GM13977 (cell line): ENCODE measurements at places on chromosomes 11 and 22.

DNA sequence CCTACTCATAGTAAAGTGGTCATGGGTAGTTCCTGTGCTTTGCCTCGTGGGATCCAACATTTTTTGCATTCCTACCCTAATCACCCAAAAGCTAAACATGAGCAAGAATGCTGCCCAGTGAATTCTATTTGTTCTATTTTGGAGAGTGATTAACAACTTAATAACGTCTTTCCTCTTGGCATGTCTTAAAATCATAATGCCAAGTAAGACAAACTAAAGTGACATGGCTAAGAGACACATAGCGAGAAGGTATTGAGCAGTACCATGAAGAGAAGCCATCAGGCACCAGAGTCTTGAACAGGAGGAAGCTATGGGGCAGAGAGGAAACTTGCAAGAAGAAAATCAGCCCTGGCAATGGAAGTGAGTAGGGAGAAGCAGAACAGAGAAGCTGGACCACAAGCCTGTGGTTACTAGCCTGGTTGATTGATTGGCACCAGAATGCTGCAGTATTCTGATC, 32.0 kb downstream of the EXPH5 start:
- no peak for DNase-seq

- DNase-seq = no peak
Observed at GRCh38 chr11:124090996-124091395, 24.3 kb upstream of the VWA5A start.

- DNase-seq = no peak
Observed at GRCh38 chr11:2731130-2732125, 31.6 kb upstream of the KCNQ1OT1 start.

GRCh38 chr11:117175104-117175503, 3.4 kb upstream of the SIDT2 start:
- DNase-seq = no peak

DNA sequence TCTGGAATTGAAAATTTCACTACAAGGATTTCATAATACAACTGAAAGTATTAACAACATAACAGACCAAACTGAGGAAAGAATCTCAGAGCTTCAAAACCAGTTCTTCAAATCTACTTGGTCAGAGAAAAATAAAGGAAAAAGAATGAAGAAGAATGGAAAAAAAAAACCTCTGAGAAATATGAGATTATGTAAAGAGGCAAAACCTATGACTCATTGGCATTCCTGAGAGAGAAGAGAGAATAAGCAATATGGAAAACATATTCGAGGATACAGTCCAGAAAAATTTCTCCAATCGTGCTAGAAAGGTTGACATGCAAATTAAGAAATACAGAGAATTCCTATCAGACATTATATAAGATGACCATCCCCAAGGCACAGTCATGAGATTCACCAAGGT, 23.4 kb upstream of the GPR83 start:
- DNase-seq = no peak

DNA sequence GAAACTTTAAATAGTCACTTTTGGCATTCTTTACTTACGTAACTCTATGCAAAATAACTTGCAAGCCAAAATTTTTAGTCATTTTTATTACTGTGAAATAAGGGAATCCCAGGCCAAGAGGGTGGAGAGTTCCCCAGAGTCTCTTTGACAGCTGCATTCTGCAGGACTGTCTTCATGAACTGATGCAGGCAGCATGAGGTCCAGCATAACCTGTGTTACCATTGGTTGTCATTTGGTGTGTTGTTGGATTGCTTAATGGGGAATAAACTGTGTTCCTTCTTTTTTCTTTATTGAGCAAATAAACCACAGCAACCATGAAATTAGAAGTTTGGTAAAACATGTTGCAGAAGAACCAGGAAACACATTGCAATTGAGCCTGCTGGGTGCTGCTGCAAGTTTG, 24.6 kb downstream of the MMP27 start:
- no peak for DNase-seq

GRCh38 chr22:41524809-41525449, 19.3 kb downstream of the POLR3H start:
- DNase-seq = peak; percentile 47

DNA sequence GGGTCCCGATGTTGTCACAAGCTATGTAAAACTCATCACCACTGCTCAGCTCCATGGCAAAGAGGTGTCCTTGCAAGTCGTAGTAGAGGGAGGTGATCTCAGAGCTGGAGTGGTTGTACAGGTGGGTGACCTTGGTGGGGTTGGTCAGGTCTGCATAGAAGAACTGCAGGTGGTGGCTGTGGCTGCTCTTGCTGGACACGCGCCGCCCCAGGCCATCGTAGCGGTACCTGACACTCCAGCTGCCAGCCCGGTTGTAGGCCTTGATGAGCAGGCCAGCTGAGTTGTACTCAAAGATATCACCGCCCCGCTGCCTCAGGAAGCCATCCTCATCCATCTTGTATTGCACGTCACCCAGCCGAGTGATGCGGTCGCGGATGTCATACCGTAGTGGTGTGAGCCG, 94.6 kb upstream of the NARS2 start:
- DNase-seq = no peak

- peak; percentile 14 for DNase-seq
Observed at GRCh38 chr11:77619576-77620198, 17.9 kb downstream of the CLNS1A start.

GRCh38 chr22:49274754-49275380, 552.8 kb downstream of the BRD1 start:
- no peak for DNase-seq

DNA sequence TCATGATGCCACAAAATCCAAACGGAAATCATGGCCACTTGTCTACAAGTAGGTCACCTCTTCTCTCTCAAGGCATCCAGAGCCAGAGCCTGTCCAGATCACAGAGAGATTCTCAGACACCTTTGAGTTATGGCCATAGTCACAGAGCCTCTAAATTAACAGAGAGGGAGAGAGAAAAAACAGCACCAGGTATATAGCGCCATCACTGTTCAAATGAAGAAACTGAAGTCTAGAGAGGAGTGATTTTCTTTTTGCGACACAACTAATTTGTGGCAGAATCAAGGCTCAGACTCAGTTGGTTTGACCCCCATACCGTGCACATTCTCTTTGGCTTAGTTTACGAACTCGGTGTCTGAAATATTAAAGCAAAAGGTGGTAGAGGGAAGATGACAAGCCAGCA, 512.9 kb downstream of the NTM start:
- no peak for DNase-seq

- no peak for DNase-seq
Observed at GRCh38 chr11:132248580-132248979, 878.2 kb downstream of the NTM start.

DNA sequence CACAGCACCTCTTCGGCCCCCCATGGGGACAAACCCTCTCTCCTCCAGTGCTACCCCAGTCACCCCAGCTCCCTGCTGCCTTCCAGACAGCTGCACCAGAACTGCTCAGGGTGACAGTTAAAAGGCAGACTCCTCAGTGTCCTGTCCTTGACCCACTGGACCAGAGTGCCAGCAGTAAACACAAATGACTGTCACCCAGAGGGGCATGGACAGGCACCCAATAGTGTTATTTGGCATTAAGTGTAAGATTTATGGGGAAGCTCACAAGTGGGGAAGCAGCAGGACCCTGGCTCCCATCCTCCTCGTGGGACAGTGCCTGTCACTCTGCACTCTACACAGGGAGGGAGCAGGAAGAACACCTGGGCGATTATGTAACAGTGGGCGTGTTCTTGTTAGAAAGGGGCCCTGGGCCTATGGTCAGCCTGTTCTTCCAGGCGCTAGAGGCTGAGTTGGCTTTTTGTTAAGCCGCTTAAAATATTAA, 5.0 kb downstream of the RPS19BP1 start:
- DNase-seq = no peak

DNA sequence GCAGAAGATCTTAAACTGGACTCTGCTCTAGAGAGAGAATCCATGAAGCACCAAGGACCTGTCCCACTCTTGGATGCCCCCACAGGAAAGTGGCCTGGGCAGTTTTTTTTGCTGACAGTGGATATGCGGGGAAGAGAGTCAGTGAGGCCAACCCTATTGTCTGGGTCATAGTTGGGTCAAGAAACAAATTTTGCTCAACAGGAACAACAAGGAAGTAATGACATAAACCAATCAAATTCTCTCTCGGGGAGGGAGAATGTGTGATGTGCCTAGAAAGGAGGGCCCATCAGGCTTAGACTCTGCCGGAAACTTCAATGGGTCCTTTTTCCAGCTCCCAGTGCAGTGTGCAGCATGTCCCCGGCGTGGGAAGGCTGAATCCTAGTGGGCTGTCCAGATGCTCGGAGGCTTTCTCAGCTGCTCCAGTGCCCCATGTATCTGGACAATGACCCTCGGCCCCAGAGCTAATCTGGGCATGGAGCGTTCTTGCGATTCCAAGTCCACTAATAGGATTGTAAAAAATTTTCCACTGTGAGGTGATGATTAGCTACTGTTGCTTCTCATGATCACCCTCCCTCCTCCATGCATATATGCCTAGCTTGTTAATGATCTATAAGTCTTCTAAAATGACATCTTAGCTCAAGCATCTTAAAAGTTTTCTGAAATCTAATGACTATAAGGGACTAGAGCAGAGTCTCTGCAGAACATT, 101.0 kb downstream of the SNX19 start:
- no peak for DNase-seq

- DNase-seq = no peak
Observed at GRCh38 chr11:45614196-45614828, 51.1 kb downstream of the CHST1 start.

GRCh38 chr11:70470127-70470526, 71.8 kb downstream of the CTTN start:
- DNase-seq = peak; percentile 55

- no peak for DNase-seq
Observed at GRCh38 chr22:36727927-36728488, 24.5 kb upstream of the CACNG2 start.

- DNase-seq = no peak
Observed at GRCh38 chr22:41504397-41504796, 35.5 kb downstream of the ACO2 start.

- DNase-seq = no peak
Observed at GRCh38 chr11:85647078-85647477, 689 bp upstream of the TMEM126A start.

DNA sequence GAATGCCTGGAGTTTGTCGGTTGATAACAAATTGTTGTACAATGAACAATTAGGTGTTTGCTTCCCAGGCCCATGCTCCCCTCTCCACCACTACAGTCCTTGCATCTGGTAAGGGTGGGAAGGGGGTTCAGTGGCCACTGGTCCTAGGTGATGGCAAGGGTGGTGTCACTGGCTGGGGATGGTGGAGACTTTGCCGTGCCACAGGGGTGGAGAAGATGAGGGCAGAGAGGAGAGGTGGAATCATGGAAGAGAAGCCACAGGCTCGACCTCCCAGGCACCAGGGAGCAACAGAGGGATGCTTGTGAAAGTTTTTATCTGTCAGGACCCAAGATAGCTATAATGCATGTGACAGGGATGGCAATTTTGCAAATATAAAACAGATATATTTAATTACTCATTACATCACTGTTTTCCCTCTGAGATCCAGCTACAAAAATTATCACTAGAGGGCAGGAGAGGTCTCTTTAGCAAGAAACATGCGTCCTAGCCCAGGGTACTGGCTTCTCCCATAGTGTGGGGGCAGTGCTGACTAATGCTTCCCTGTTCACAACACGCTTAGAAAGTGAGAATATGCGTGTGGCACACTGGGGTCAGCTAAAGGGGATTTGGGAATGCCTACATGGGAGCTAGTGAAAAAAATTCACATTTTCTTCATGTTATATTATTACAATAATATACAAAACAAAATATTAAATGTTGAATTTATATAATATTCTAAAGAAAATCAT, 49.0 kb upstream of the AMPD3 start:
- peak; percentile 59 for DNase-seq

GRCh38 chr11:1920909-1921573, 1.5 kb downstream of the TNNT3 start:
- DNase-seq = peak; percentile 33

DNA sequence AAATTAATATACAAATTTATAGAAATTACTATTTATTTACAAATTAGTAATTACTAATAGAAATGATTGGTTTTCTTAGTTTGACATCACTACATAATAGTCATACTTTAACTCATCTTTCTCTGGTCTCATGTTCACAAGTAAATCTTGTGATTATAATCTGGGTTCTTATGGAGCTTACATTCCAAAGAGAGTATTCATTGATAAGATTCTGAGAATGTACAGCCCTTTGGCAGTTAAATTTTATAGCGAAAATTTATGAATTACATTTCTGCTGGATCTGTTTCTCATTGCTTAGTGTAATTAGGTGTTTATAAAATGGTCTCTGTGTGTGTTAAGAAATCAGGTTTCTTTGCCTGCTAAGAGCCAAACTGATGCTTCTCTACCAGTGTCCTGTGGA, 175.2 kb downstream of the TMEM135 start:
- DNase-seq = no peak

GRCh38 chr22:50531546-50531961, 1.7 kb upstream of the TYMP start:
- peak; percentile 83 for DNase-seq

- no peak for DNase-seq
Observed at GRCh38 chr11:103272876-103273275, 163.7 kb downstream of the DYNC2H1 start.

GRCh38 chr22:29207243-29207550, 1.5 kb downstream of the EMID1 start:
- no peak for DNase-seq

DNA sequence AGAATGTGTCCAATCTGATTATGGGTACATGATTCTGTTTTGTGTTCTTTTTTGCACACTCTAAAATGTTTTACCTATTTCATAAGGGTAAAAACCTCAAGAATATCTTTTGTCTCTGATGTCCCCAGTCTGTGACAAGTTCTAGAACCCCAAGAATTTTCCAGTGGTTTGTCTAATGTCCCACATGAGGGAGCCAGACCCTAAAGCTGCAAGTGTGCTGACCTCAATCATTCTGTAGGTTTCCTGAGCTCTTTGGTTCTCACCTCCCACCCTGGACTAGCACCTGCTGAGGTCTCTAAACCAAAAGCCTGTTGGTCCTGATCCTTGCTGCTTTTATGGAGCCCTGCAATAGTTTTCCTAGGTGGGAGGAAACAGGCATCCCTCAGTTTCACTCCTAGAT, 149.8 kb upstream of the MPPED2 start:
- DNase-seq = no peak

DNA sequence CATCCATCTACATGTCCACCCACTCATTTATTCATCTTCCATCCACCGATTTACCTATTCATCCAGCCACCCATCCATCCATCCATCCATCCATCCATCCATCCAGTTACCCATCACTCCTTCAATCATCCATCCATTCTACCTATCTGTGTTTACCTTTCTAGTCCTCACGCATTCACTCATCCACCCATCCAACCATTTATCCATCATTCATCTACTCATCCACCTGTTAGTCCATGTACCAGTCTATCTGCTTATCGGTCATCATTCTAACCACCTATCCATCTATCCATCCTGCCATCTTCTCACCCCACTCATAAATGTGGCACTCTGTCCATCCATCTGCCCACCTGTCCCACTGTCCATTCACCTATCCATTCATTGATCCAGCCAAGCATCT, 21.9 kb upstream of the MYEOV start:
- no peak for DNase-seq

DNA sequence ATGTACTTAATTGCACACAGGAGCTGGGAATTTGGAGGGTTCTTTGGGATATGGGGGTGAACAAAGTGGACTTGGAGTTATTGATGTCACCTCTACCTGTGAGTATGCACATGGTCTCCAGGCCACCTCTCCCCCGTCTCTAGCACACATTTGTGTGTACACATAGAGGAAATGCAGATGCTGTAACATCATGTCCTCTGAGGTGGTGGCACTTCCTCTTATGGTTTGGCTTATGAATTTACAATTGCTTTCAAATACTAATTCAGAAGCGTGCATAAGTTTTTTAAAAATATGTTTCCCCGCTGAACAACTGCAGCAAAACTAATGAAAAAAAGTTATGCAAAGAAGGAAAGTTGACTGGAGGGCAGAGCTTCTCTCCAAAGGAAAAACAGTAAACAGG, 152.0 kb upstream of the TENM4 start:
- no peak for DNase-seq

- peak; percentile 15 for DNase-seq
Observed at GRCh38 chr11:17391493-17392355, 3.3 kb upstream of the KCNJ11 start.
